ENCODE measurements at places on chromosomes 1 and 21.

DNA sequence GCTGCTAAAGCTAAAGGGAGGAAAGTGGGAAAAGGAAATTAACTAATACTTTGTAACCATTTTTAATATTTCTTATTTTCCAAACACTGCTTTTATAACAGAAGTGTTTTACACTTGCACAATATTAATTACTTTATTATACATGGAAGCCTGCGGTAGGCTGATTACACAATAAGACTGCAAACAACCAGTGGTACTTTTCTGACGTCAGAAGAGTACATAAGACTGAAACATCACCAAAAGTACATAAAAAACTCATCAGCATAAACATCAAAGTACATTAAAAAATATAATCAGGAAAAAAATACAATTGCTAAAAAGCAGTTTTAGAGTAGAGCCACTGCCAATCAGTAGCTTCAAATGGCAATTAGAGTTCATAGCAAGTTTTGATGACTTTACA lies 4.6 kb downstream of the ZNF281 start:
- no peak for DNase-seq

GRCh38 chr1:228339059-228339704 lies 67.5 kb downstream of the TRIM11 start:
- DNase-seq = no peak

GRCh38 chr1:10170239-10170574 lies 40.2 kb upstream of the KIF1B start:
- no peak for DNase-seq

GRCh38 chr1:109356915-109357314 lies 40.8 kb downstream of the SORT1 start:
- no peak for DNase-seq

GRCh38 chr21:36065497-36066036 lies 4.3 kb upstream of the CBR1 start:
- DNase-seq = no peak

- no peak for DNase-seq
These were observed 515.8 kb downstream of the PTPRU start for GRCh38 chr1:29752141-29752540.

DNA sequence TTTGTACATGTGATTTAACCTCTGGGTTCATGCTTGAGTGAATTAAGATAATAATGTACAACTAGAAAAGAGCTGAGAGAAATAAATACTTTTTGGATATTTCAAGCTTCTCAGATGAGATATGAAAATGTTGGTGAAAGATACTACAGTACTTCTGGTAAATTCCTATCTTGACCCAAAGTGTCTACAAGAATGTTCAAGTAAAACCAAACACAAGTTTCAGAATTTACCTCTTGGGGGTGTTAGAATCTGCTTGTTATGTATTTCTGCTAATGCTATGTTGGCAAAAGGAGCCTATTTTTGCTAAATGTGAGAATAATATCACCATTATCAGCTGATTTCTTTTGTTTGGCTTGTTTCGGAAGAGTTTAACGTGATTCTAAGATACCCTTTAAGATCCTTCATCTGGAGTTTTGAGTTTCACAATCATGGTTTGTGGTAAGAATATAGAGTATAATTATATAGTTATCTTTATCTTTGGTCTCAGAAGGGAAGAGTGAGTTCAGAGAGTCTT lies 388.5 kb downstream of the LMO4 start:
- DNase-seq = no peak

DNA sequence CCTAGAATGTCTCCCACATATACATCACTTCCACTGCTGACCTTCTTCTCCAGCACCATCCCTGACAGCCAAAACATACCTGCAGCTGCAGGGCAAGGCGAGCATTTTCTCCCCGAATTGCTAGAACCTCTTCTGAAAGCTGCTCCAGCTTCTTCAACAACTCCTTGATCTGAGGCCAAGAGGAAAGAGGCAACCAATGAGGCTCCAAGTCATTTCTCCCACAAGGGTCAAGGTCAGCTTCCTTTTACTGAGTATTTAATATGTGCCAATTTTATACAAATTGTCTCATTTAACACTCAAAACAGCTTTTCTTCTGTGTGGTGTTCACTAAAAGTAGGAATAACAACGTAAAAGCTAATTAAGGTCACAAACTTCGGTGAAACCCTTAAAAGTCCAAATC lies 9.4 kb upstream of the PIAS3 start:
- DNase-seq = no peak

DNA sequence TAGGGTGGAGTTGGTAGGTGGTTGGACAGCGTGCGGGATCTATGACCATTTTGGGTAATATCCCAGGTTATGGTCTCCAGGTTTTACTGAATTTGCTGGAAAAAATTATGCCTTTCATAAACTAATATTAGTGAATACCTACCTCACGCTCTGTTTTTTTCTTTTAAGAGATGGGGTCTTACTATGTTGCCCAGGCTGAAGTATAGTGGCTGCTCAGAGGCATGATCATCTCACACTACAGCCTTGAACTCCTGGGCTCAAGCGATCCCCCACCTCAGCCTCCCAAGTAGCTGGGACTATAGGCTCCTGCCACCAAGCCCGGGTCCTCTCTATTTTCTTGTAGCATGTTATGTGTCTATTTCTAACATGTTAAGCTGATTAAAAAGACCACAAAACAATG lies 100.2 kb downstream of the RHOU start:
- DNase-seq = no peak

- no peak for DNase-seq
These were observed 22.5 kb upstream of the IPP start for GRCh38 chr1:45772971-45773370.

DNA sequence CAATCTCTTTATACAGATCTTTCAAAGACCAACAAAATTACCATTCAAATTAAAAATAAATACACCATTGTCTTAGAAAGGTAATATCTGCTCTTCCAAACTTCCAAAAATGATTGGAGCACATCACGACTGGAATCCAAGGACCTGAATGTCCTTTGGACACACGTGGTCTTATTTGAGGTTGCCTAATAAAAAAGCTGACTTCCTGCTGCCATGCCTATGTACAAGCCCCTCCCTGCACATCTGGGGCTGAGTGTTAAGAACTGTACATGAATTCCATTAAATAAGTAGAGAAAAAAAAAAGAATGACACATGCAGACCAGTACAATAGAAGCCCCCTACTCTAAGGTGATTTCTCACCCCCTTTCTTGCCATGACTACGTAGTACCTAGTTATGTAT lies 73.6 kb downstream of the SUSD4 start:
- no peak for DNase-seq

DNA sequence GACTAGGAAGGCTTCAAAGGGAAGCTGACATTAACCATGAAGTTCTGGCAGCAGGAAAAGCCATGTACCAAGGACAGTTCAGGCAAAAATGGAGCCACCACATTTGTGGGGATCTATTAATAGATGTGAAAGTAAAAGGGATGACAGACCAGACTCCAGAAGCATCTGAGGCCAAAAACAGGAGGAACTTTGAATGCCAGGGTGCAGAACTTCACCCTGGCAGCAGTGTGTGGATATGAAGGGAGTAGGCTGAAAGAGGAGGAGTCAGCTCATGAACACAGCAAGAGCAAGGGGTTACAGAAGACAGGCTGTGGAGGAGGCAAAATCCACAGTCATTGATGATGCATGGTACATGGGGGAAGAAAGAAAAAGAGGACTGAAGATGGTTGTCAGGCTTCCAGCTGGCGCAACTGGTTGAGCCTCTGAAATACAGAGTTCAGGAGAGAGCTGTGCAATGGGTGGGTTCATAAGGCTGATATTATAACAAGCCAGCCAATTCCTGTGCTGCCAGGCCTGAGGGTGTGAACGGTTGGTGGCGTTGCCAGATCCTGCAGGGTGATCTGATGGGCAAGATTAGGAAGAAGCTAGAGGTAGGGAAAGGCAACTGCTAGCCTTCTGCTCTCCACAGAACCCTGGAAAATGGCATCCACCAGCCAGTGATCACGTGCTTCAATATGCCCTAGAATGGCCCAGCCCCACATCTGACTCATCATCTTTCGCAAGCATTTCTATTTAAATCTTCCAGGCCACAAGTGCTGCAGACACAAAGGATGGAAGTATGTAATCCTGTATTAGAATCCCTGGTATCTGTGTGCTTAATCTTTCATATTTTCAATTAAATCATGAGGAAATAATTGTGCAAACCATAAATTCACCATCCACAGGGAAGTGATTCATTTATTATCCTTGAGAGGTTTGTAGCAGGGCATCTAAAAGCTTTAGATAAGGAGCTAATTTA lies 81.9 kb downstream of the SLC25A24 start:
- DNase-seq = no peak

GRCh38 chr1:174700775-174701174 lies 253.0 kb downstream of the GPR52 start:
- no peak for DNase-seq

- no peak for DNase-seq
These were observed 1.0 kb upstream of the AK4 start for GRCh38 chr1:65146908-65147423.

- no peak for DNase-seq
These were observed 36.9 kb upstream of the TARBP1 start for GRCh38 chr1:234515821-234516241.

- DNase-seq = no peak
These were observed 93.1 kb downstream of the EPS15 start for GRCh38 chr1:51425955-51426354.

DNA sequence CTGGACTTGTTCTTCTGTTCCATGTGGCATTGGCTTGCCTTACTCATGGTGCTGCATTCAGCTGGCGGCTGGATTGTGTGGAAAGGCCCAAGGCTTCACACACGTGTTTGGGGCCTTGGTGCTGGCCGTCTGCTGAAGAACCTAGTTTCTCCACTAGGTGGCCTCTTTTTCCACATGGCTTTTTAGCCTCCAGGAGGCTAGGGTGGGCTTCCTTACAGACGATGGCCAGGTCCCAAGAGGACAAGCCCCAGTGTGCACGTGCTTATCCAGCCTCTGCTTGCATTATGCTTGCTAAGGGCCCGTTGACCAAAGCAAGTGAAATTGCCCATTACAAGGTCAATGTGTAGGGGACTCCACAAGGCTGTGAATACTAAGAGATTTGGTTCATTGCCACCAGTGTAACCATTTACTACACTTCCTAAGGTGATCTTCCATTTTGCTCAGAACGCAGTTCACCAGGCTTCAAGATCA lies 47.5 kb upstream of the FOXO6 start:
- no peak for DNase-seq

Data from cortex of kidney (tissue), 1 donor.